ENCODE measurements at places on chromosomes 5 and 9. TPM values are rescaled to one million over a fixed set of nuclear protein-coding genes. Genes with fewer than 3 reads are reported as not detected.

DNA sequence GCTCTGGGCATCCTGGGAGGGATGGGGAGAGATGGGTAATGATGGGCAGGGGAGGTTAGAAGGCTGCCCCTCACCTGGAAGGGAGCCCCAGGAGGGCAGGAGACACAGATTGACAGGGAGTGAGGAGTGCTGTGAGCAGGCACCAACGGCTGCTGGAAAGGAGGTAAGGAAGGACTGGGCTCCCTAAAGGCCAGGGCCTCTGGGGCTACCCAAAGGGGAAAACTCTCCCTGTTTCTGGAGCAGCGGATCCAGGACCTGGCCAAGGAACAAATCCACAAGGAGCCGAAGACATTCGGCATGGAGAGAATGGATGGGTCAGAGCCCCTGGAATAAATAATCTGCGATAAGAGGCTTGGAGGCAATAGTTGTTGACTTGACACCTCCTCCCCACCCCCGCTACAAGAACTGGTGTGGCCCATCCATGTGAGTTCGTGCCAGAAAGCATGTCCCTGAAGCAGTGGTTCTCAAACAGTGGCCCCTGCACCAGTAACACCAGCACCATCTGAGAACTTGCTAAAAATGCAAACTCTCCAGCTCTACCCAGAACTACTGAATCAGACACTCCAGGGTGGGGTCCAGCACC, 208.3 kb downstream of the GABBR2 start:
- DNase-seq: no peak

- no peak for DNase-seq
Observed at GRCh38 chr5:128674837-128675446, 136.9 kb upstream of the FBN2 start.

Gene GABRP
- total RNA-seq: not detected

DNA sequence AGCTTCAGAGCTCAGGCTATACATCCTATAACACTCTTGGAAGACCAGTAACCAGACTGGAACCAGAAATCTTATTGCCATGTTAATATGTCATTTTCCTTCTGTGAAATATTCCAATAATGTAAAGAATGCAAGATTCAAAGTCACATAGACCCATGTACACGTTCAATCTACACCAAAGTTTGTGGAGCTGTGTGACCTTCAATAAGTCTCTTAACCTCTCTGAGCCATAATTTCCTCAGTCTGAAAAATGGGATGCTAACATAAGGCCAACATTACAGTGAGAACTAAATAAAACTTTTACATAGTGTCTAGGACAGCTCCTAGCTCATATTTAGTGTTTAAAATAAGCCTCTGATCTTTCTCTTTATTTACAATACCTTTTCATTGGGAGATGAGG, 70.4 kb downstream of the ARRDC3 start:
- DNase-seq: no peak

DNA sequence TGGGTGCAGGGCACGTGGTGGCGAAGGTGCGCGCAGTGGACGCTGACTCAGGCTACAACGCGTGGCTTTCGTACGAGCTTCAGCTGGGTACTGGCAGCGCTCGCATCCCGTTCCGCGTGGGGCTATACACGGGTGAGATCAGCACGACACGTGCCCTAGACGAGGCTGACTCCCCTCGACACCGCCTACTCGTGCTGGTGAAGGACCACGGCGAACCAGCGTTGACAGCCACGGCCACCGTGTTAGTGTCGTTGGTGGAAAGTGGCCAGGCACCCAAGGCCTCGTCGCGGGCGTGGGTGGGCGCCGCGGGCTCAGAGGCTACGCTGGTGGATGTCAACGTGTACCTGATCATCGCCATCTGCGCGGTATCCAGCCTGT, 2.1 kb downstream of the PCDHA2 start:
- DNase-seq: no peak

DNA sequence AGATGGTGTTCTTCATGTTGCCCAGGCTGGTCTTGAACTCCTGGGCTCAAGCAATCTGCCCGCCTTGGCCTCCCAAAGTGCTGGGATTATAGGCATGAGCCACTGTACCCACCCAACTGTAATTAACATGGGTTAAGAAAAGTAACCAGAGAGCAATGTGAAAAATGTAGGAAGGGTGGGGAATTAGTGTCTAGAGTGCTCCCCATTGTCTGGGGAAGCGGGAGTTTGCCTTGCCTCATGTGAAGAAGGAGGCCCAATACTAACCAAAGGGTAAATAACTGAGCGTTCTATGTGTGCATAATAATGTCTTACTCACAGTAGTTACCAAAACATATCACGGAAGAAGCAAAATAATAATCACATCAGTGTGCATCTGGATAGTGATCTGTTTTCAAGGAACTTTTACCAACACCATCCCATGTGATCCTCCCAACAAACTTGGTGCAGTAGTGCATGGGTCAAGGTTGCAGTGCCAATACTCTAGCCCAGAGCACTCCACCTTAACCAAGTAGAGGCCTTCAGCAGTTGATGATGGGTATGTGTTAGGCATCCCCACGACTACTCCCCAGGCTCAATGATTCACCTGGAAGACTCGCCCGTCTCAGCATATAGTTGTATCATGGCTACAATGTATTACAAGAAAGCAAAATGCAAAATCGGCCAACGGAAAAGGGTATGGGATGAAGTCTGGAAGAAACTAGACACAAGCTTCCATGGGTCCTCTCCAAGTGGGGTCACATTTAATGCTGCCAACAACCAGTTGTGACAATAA, 26.2 kb downstream of the GNAQ start:
- no peak for DNase-seq

Gene CCDC112
- total RNA-seq: 7.3 TPM

DNA sequence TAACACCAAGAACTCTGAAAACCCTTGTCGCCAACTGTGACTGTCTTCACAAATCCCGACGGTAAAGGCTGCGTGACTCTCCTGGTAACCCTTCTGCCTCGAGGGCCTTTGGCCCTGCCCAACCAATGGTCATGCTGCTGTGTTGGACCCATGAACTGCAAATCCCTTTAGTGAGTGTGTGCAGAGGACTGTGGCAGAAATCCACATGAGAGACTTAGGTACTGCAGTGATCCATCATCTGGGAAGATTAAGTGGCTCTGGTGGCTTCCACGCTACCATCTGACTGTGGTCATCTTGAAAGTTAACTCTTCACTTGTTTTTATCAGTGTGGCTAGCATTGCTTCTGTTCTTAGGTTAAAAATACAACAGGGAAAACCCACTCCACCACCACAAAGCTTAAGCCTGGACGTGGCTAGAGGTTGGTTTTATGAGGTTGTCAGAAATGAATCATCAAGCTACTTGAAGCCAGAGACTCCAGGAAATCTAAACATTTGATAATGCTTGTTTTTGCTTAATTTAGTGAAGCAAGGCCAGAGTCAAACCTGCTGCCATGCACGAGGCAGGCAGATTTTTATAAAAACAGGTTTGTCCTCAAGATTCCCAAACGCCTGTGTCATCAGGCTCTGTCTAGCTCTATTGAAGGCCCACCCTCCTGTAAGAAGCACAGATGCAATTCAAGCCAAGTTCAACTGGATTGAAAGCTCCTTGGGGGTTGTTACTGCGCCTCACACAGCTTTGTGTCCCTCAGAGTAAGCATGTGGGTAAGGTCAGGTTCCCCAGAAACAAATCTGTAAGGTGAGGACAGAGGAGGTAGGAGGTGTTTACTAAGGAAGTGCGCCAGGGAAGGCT, 52.7 kb upstream of the ERCC6L2 start:
- DNase-seq: no peak

DNA sequence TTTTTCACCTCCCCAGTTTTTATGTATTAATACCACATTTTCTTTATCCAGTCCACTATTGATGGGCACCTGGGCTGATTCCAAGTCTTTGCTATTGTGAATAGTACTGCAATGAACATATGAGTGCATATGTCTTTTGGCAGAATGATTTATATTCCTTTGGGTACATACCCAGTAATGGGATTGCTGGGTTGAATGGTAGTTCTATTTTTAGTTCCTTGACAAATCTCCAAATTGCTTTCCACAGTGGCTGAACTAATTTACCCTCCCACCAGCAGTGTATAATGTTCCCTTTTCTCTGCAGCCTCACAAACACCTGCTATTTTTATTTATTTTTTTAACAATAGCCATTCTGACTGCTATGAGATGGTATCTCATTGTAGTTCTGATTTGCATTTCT, 340.2 kb downstream of the ADAMTS6 start:
- no peak for DNase-seq

GRCh38 chr5:96067894-96068614, 106.4 kb upstream of the ELL2 start:
- DNase-seq: no peak

- no peak for DNase-seq
Observed at GRCh38 chr5:150787656-150788055, 9.1 kb downstream of the SMIM3 start.

Data from aorta (tissue), 5 donors.